ENCODE measurements at places on chromosomes 6 and 20.

- peaks cover 7% of the 10 kb centered on the region for H3K36me3 ChIP-seq
- no peaks in the 10 kb centered on the region for H3K27me3 ChIP-seq
- no peak overlapping the region for H3K4me3 ChIP-seq
- no peaks in the 10 kb centered on the region for H3K4me1 ChIP-seq
- no peak for DNase-seq
- H3K27ac ChIP-seq: no peak overlapping the region
Measured at GRCh38 chr6:144555066-144555465, 269.9 kb downstream of the UTRN start.

DNA sequence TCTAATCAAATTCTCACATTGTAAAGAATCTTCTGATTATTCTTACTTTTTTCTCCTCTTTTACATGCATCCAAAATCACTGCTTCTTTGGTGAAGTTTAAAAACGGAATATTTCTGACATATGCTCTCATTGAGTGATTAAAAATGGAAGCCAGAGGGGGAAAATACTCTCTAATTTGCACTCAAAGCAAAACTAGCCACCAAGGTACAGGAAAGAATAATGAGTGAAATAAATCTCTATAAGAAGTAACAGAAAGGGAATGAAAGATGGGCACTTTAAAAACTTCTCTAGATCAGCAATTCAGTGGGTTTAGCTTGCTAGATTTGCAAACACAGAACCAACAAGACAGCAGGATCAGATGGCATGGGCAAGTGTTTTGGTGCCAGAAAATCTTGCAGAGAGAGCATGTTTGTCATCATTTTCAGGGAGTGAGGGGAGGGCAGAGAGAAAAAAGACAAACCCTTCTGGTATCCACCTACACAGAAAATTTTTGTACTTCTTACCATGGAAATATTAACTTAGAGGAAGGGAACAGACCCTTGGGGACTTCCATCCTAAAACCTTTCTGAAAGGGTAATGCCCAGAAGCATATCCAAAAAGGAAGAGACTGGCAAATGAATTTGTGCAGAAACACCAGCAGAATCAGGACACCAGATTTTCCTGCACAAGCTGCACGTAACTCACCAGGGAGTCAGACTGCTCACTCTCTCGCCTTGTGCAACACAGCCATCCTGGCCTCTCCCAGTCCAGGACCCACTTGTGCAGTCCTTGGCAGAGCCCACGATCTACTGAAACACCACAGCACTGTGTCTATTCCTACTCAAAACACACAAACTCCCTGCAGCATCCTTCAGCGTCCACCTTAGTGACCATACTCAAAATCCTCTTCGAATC is 270.2 kb upstream of the PRDM1 start:
- no peak for DNase-seq
- H3K4me3 ChIP-seq: no peak overlapping the region
- no peaks in the 10 kb centered on the region for H3K4me1 ChIP-seq
- no peaks in the 10 kb centered on the region for H3K27me3 ChIP-seq
- no peak overlapping the region for H3K27ac ChIP-seq
- no peaks in the 10 kb centered on the region for H3K36me3 ChIP-seq

- H3K27ac ChIP-seq: no peak overlapping the region
- H3K27me3 ChIP-seq: no peaks in the 10 kb centered on the region
- H3K4me3 ChIP-seq: no peak overlapping the region
Measured at GRCh38 chr6:1704711-1705110, 95.0 kb downstream of the FOXC1 start.

GRCh38 chr6:109521080-109521479 is 38.1 kb upstream of the ZBTB24 start:
- DNase-seq: no peak
- H3K27me3 ChIP-seq: no peaks in the 10 kb centered on the region
- H3K36me3 ChIP-seq: no peaks in the 10 kb centered on the region
- no peak overlapping the region for H3K4me3 ChIP-seq
- no peak overlapping the region for H3K27ac ChIP-seq

DNA sequence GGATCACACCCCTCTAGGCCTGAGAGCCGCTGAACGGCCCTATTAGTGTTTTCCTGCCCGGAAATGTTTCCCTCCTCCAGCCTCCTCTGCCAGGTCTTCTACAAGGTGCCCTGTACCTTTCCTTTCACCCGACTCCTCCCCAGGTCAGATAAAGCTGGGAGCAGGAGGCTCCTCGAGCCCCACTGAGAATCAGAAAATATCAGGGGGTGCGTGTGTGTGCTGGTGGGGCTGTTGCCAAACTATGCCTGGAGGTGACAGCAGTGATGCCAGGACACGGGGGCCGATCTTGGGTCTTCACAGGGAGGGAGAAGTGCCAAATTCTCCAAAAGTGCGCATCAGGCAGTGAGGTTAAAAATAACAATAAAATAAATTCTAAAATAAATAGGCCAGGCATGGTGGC is 222.8 kb upstream of the RREB1 start:
- no peak overlapping the region for H3K4me3 ChIP-seq
- no peaks in the 10 kb centered on the region for H3K27me3 ChIP-seq
- no peak overlapping the region for H3K27ac ChIP-seq
- no peaks in the 10 kb centered on the region for H3K4me1 ChIP-seq

All from mesenchymal stem cell (in vitro differentiated cells and primary cell).